HTR-8/SVneo (cell line): ENCODE measurements at places on chromosomes 4 and X.

- DNase-seq = no peak
These were observed 168.3 kb downstream of the ENOX2 start for GRCh38 chrX:130734713-130735112.

- DNase-seq = no peak
These were observed 343.7 kb downstream of the GRIA2 start for GRCh38 chr4:157564218-157564617.

GRCh38 chr4:75822416-75822815, 79.8 kb downstream of the PPEF2 start:
- DNase-seq = no peak

GRCh38 chrX:16392597-16392996, 225.3 kb downstream of the MAGEB17 start:
- no peak for DNase-seq

DNA sequence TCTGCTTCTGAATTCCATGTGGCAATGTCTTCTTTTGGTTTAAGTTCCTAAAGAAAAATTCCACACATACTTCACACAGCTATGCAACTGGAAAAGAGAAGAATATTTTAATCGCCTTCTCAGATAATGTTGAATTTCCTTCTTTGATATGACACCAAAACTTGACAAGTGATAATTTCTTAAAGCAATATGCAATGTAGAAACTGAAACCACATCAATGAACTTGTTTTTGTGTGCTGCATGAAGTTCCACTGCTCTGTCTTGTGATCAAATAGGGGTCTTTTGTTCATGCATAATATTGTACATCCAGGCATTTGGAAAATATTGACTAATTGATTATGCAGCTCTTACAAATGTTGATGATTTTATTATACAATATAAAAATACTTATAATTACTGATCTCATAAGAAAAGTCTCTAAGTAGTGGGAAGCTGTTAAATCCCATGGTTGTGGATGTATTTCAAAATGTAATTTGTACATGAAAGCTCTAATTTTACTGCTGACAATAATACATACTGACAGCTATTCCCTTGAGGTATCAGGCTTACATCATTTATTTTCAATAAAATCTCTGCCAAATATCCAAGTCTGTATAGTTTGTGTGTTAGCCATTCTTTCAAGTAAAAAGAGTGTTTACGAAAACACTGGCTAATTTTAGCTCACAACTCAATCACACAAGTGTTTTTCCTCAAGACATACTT, 56.5 kb downstream of the AGA start:
- no peak for DNase-seq

- DNase-seq = peak; percentile 68
These were observed 247 bp upstream of the PPA2 start for GRCh38 chr4:105474099-105474518.

GRCh38 chr4:105637408-105638176, 70.9 kb downstream of the INTS12 start:
- DNase-seq = no peak

- no peak for DNase-seq
These were observed 29.4 kb upstream of the KIAA0232 start for GRCh38 chr4:6753103-6753560.

- DNase-seq = no peak
These were observed 10.0 kb downstream of the CLCN4 start for GRCh38 chrX:10166731-10167151.

DNA sequence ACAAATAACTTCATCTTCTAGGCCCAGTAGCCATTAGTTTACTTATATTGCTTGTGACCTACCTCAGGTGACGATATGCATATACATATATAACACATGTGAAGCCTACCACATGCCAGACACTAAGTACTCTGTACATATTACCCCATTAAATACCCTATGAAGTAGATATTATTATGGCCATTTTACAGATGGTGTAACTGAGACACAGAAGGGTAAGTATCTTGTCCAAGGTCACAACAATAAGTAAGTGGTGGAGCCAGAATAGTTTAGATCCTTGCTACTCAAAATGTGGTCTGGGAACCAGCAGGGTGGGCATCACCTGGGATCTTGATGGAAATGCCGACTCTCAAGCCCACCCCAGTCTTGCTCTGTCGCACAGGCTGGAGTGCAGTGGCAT, 78.1 kb upstream of the RAPGEF2 start:
- no peak for DNase-seq

DNA sequence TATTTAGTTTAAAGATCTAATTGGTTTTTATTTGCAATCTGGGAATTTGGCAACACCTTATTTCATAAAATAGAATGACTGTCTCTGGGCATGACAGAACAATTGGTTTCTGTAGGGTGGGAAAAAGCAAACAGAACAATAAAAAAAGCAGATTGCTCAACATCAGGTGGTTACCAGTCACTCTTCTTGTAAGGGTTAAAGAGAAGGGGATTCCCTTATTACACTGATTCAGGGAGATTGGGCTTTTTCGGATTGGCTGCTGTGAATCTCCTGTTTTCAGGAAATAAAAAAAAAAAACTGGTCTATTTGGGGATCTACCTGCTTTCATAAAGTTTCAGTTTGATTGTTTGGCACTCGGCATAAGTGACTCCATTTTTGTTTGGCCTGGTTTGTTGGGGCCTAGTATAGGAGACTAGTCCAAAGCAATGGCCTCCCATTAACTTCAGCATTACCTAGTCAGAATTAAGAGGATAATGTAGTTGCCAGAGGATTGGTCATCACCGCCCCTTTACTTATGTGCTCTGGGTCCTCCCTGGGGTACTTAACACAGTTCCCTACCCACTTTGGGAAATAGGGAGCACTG, 380.5 kb downstream of the IDS start:
- DNase-seq = no peak

DNA sequence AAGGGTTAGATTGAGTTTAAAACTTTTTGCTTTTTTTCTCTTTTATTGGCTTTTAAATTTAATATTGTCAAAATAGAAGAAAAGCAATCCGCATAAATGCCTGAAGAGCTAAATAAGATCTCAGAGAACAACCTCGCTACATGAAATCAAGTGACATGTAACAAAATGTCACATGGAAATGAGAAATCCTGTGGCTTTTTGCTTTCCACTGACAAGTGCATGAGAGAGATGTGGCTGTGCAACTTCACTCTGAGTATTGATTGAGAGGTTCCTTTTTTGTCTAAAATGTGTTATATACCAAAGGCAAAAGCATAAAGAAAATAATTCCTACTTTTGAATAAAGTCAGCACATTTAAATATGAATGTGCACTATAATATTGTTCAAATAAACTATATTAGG, 263.5 kb downstream of the MAPK10 start:
- DNase-seq = no peak

DNA sequence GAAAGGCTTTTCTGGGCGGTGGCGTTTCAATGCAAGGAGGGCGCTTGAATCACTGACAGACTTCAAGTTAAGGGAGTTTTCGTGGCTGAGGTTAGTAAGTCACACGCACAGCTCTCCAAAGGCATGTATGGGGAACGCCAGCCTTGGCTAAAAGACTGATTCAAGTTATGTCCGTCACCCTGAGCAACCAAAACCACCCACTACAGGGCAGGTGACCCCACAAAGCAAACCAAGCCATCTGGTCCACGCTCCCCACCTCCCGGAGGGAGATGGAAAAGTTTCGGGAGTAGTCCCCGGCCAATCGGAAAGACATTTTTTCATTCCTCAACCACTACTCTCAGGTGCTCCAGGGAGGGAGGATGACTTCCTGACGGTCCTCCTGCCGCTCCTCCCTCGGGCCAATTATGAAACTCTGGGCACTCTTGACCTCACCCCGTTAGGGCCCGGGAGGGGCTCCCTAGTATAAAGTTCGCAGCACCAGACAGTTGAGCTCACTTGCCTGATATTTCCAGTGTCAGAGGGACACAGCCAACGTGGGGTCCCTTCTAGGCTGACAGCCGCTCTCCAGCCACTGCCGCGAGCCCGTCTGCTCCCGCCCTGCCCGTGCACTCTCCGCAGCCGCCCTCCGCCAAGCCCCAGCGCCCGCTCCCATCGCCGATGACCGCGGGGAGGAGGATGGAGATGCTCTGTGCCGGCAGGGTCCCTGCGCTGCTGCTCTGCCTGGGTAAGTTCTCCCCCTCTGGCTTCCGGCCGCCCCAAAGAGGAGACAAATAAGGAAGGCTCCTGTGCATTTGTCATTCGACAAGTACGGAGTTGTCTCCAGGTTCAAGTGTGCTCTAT, at the start of gene EREG:
EREG (plus strand) TSS at position 494 of the 840 bp plus-strand sequence; CDS start at position 658, 164 bp downstream.
- DNase-seq = no peak

DNA sequence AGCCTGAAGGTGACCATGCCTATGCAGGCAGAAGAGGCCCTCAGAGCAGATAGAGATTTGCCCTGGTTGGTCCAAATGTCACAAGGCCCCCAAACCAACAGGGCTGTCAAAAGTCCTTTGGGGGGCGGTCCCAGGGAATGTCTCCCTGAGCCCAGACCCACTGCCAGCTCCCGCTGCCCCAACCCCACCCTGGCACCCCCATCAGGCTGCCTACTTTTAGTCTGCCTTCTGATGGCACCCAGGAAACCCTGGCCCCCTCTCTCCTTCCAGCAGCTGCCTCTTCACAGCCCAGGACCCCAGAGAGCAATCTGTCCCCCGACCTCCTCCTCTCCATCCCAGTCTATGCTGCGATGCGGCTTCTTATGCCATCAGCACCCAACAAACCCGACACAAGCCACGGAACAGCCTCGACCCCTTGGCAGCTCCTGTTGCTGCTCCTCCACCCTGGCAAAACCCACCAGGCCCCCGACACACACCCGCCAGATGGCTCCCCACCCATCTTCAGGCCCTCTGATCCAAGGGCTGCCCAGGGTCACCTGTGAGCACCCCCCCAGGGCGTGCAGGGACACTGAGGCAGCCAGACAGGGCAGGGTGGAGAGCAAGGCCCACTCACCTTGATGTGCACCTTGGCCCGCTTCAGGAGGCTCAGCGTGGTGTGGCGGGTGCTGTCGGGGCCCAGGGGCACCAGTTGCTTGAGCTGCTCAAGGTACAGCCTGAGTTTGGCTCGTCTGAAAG, 9.9 kb downstream of the MXD4 start:
- DNase-seq = no peak

DNA sequence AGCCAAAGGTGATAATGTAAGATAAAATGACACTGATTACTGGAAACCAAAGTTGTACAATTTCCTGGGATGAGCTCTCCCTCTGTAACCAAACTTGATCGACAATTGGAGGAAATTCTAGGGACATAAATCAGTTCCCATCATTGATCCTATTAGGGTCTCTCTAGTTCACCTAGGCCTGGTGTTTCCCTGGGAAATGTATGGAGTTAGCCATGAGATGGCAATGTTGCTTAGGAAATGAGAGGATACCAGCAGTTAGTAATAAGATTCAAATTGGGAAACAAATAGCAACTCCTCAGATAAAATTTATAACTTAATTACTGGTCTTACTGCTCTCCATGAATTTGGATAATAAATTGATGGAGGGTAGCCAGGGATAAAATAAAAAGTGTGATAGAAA, 52.2 kb downstream of the SPATA18 start:
- peak; percentile 3 for DNase-seq

DNA sequence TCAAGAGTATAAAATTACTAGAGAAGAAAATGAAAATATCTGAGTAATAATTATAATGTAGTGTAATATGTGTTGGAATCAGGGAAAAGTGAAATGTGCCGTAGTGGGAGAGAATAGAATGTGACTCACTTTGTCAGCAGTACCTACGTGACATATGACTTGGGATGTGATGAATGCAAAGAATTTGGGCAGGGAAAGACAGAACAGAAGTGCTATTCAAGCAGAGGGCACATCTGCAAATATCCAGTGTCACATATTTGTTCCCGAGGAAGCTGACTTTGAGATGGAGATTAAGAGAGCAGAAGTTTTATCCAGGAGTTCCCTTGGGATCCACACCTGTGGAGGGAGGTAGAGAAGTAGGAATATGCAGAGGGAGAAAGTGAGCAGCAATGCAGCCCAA, 69.3 kb upstream of the HS3ST1 start:
- DNase-seq = no peak

- no peak for DNase-seq
These were observed 10.1 kb downstream of the SH3D19 start for GRCh38 chr4:151315212-151315886.

GRCh38 chrX:12824944-12825343, 33.7 kb downstream of the PRPS2 start:
- DNase-seq = no peak

DNA sequence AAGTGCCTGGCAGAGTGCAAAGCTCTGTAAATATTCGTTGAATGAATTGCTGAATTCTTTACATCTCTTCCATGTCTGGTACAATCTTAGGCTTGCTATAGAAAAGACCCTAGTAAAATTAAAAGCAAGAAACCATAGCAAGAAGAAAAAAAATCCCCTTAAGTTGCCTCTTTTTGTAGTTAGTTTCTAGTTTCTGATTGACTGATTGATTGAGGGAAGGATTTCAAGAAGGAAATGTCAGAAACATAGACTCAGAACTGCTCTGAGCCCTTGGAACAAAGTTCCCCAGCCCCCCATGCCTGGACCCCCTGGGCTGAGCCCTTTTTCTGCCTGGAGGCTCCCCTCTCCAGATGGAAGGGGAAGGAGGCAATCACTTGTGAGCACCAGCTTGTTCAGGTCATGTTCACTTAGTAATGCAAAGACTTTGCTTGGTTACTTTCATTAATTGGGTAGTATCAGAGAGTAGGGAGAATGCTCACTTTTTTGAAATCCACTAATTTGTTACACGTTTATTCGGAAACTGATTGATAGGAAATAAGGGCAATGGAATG, 35.6 kb downstream of the DAPP1 start:
- DNase-seq = no peak

- peak; percentile 2 for DNase-seq
These were observed 85.7 kb upstream of the MTM1 start for GRCh38 chrX:150482537-150483206.

DNA sequence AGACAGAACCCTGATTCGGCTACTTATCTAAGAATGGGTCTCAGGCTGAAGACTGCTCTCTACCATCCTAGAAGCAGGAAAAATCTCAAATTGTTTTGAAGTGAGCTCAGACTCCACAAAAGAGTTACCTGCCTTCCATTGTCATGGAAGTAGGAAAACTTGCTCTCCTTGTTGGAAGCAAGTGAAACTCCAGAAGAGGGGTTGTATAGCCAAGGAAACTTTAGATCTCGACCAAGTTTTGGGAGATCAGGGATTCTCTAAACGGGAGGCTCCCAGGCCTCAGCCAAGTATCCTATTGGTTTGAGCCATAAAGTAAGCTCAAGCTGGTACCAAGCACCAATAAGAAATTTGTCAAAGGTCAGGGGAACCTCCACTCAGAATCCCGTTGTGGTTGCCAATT, 9.2 kb upstream of the FHDC1 start:
- DNase-seq = no peak

GRCh38 chr4:1383728-1384591, 22.3 kb downstream of the NKX1-1 start:
- DNase-seq = no peak

DNA sequence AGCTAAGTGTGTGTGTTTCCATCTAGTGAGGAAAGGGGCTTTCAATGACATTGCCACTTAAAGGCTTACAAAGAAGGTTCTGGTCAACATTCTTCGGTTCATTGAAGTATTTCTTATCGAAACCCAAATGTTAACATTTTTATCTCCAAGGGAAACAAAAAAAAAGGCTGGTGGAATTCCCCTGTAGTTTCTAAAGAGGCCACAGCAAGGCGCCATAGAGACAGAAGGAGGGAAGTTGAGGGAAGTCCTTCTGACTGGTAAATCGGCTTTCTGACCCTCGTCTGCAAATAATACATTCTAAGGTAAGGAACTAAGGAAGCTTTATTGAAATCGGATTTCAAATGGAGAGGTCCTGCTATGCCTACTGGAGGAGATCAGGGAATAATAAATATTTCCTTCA, 1.7 kb upstream of the ZFP42 start:
- DNase-seq = peak; percentile 36

GRCh38 chrX:150697641-150698040, 4.4 kb downstream of the MTMR1 start:
- DNase-seq = no peak

GRCh38 chr4:86048426-86048825, 311.4 kb downstream of the MAPK10 start:
- no peak for DNase-seq
